ENCODE measurements at places on chromosomes 12 and 14.

DNA sequence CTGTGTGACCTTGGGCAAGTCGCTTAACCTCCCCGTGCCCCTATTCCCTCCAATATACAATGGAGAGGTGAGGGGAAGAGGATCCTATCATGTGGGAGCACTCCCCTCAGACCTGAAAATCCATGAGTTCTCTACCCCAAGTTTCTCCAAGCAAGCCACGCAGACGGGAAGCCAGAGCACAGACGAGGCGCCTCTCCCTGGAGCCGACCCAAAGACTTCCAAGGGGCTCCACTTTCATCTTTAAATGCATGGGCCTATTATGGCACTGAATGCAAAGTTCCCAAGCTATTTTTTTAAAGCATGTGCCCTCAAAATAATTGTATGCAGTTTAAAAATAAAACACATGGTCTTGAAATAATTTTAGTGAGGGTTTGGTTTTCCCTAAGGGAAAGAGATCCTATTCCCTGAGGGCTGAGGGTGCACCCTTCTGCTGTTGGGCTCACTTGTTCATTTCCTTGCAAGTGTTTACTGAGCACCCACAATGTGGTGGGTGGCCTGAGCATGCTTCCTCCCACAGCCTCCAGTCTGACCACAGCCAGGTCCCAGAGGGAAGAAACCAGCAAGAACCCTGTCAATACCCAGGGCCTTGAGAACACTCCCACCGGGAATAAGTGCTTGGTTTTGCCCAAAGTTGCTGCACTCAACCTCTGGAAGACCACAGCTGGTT lies 14.6 kb downstream of the CMKLR1 start:
- no peak for DNase-seq

DNA sequence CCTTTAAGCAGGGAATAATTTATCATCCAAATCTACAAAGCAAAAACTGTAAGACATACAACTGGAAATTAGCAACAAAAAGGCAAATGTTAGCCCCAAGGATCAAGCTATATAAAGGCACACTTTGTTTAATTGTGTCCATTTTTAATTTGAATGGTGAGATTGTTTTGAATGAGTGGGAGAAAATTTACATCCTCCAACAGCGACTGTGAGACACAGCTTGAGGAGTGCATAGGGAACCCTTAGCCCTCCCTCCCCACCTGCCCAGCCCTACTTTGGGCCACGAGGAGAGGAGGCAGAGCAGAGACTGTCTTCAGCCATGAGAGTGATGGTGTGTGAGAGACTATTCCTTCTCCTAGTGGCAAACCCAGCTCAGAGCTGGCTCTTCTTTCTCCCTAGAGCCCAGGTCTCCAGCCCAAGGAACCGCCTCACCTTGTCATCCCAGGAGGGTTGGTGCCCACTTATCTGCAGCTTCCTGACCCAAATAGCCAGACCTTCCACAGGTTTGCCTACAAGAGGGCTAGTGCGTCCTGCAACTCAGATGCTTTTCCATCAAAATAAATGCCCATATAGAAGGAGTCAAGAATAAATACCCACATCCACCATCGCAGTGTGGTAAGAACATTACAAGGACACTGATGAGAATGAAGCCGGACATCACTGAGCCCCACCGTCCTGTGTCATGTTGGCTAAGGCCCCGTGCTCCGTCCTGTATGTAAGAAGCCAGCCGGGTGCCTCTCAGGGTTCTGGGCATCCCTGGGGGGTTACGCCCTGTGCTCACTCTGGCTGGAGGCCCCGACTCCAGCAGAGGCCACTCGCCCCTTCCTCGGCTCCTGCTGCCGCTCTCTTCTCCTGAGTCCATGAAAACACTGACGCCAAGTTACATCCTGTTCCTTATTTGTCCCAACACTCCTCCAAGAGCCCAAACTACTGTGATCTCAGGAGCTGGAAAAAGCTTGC lies 36.4 kb upstream of the C14orf180 start:
- no peak for DNase-seq

DNA sequence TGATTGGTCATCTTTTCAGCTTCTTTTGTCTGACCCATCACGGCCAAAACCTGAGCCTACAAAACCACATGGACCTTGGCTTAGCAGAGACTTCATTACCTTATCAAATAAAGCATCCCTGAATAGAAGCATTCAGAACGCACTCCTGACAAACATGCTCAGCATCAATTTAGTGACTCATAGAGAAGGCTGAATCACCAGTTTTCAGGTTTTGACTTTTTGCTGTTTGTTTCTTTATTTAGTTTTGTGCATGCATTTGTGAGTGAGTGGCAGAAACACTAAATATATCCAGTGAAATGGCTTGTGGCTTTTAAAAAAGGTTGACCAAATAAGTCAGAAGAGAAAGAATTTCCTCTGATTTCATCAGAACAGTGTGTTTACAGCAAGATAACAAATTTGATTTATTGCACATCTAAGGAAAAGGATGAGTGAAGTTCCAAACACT lies 19.0 kb upstream of the OVCH1 start:
- DNase-seq = no peak

DNA sequence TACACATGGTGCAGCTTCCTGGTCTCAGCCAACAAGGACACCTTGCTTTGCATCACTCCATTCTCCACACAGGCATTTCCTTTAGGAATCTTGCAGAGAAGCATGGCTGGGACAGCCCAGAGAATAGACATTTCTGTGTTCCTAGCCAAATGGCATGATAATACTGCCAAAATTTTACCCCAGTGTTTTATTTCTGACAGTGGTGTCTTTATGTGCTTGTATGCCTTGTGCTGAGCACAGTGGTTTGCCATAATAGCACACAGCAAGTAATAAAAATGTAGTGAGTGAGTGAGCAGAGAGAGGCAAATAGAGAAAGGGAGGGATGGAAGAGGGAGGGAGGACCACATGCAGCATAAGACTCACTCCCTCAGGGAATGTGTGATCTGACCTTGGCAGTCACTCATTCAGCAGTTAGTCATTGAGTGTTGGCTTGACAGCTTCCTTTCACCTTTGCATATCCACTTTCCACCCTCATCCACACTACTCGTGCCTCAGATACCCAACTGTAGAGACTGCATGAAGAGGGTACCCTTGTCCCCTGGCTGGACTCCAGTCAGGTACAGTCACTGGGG lies 212.8 kb upstream of the CCDC196 start:
- DNase-seq = no peak

DNA sequence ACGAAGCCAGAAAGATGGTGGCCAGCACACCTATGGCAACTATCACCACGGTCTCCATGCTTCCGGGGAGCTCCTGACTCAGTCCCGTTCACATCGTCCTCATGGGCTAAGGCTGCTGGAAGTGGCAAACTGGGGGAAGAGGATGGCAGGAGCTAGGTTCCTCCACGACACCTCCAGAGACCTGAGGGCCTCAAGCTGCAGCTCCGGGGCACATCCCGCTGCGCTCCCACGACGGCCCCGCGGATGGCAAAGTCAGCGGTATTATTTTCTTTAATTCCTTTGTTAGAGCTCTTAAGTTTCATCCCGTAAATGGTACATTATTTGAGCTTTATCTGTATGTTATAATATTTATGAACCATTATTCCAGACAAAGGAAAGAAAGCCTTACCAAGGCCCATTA lies 190.5 kb downstream of the DACT1 start:
- no peak for DNase-seq

DNA sequence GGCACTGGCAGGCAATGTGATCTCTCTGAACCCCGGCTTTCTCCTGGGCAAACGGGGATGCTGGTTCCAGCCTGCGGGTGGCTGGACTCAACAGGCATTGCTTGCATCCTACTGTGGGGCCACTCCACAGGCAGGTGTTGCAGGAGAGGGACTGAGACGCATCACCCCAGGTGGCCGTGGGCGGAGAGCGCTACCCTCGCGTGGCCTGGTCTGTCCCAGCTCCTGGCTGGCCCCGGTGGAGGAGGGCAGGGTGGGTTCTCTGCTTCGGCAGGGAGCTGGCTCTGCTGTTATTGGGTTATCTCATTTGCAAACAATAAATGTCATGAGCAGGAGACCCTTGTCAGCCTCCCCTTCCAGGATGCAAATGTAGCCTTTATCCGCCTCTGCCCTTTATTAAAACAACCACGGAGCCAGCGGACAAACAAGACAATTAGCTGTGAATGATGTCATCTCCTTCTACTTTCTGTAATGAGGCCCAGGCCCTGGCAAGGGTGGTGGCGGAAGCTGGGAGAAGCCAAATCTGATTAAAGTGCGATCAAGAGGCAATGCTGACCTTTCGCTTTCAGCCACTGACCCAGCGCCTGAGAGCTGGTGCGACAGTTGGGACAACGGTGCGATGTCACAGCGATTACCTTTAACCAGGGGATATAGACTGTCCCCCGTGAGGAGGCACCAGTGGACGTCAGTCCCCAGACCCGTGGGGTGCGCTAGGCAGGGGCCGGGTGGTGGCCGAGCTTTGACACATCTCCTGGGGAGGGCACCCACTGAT lies 161.8 kb downstream of the KIF26A start:
- DNase-seq = no peak

DNA sequence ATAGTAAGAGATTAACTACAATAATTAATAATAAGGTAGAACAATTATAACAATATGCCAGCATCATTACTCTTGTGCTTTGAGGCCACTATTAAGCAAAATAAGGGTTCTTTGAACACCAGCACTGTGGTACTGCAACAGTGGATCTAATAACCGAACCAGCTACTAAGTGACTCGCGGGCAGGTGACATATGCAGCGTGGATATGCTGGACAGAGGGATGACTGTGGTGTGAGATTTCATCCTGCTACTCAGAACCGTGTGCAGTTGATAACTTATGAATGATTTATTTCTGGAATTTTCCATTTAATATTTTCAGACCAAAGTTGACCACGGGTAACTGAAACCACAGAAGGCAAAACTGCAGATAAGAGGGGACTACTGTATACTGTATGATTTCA lies 34.4 kb downstream of the BMAL2 start:
- no peak for DNase-seq
